ENCODE measurements at places on chromosomes 2 and 18. TPM values are rescaled to one million over a fixed set of nuclear protein-coding genes. Genes with fewer than 3 reads are reported as not detected.

DNA sequence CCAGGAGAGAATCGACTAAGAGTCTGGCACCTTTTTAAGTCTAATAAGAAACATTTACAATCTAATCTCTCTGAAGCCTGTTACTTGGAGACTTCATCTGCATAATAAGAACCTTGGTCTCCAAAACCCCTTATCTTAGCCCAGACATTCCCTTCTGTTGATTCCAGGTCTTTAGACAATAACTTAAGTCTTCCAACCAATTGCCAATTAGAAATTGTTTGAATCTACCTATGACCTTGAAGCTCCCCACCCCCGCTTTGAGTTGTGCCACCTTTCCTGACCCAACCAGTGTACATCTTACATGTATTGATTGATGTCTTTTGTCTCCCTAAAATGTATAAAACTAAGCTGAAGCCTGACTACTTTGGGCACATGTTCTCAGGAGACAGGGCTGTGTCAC lies 49.5 kb upstream of the DTNA start:
- DNase-seq = no peak

DNA sequence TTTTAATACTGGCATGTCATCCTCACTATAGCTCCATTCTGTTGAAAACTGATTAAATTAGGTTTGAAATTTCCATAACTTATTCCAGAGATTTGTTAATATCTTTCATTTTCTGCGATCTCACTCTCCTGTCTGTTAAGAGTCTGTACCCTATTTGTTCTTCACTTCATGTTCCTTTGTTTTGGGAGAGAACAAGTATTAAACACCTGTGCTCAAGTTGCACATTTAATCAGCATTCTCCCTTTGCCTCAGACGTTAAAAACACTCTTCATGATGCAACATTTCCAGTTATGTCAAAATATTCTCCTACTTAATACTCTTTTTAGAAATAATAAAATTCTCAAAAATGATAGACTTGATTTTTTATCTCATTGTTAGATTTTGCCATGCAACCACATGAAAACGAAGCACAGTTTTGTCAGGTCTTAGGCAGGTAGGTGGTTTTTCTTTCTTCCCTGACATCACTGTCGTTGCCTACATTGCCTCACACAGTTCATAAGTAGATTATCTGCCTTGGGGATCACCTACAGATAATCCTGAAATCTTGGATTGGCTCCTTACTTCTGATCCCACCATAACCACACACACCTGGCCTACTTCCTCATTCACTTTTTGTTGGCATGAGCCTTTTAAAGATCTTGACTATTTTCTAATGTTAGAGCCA lies 109.9 kb downstream of the GAREM1 start:
- DNase-seq = no peak

- DNase-seq = no peak
These were observed 337.4 kb downstream of the PTPRM start for GRCh38 chr18:7904529-7904928.

- no peak for DNase-seq
These were observed 54.3 kb upstream of the LPIN2 start for GRCh38 chr18:3067165-3067661.

DNA sequence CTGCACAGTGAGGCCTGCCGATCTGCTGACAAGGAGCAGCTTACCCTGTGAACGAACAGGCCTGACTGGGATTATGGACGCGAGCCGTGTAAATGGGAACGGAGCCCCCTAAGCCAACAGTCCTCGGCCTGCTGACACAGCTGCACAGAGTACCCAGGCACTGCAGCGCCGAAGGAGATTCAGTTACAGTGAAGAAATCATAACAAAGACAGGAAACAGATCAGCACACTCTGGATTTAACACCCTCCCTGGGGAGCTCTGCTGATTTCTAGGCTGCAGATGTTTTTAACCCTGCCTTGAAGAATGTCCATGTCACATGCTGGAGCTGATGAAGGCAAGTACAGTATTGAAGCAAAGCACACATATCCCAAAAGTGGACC lies 43.4 kb downstream of the COLEC12 start:
- DNase-seq = no peak

GRCh38 chr18:23257686-23258565 lies 122.6 kb downstream of the CABLES1 start:
- no peak for DNase-seq

GRCh38 chr2:170969030-170969429 lies 40.0 kb downstream of the GORASP2 start:
- DNase-seq = no peak

GRCh38 chr2:43777306-43777926 lies 3.6 kb downstream of the DYNC2LI1 start:
- DNase-seq = no peak

DNA sequence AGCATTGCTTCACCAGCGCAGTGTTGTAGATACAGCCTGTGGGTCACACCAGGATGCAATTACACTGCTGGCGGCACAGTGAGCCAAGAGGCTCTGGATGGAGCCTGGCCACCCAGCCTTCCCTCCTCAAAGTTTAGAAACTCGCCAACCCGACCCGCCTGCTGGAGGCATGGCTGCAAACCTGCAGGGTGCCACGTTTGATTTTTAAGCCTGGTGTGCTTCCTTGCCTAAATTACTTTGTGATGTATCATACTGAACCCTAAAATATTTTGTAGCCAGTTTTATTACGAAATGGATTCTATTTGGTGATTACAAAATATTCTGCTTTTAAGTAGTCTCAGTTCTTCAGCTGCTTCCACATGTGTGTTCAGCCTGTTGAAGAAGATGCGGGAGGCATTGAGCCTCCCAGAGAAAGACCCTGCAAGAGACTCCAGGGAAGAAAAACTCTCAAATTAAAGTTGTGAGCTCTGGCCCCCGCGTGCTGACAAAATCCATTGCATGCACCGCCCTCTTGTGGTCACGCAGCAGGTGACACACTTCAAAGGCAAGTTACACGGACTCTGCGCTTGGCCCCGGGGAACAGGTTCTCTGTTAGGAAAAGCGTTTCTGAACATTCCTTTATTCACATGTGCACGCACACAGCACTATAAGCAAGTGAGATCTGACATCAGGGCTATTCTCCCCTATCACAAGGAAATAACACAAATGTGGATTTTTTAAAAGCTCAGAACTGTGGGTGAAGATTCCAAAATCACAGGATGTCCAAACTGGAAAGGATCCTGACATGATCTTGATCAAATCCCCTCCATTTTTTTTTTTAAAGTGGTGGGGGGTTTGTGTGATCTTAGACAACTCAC lies 63.0 kb upstream of the TWIST2 start:
- DNase-seq = peak; percentile 73

- DNase-seq = no peak
These were observed 101.2 kb upstream of the FSHR start for GRCh38 chr2:49255409-49255971.

- no peak for DNase-seq
These were observed 16.2 kb downstream of the AQP12A start for GRCh38 chr2:240707821-240708220.

- no peak for DNase-seq
These were observed 88.0 kb downstream of the SS18 start for GRCh38 chr18:26002375-26002910.

GRCh38 chr2:66390811-66391210 lies 44.1 kb upstream of the MEIS1 start:
- no peak for DNase-seq

DNA sequence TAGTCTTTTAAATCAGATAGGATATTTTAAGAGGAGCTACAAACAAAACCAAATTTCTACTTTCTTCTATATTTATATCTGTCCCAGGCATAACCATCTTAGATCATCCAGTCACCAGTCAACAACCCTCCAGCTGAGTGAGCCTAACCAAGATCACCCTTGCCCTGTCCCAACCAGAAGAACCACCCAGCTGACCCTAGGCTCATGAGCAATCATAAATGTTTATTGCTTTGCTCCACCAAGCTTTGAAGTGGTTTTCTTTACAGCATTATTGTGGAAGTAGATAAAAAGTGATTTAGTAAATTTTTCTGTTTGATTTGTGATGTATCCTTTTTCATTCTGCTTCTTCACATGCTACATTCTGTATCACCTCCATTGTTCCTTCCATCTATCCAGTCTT lies 167.2 kb upstream of the PIEZO2 start:
- DNase-seq = no peak

- DNase-seq = no peak
These were observed 73.7 kb downstream of the PXDN start for GRCh38 chr2:1670636-1671035.

DNA sequence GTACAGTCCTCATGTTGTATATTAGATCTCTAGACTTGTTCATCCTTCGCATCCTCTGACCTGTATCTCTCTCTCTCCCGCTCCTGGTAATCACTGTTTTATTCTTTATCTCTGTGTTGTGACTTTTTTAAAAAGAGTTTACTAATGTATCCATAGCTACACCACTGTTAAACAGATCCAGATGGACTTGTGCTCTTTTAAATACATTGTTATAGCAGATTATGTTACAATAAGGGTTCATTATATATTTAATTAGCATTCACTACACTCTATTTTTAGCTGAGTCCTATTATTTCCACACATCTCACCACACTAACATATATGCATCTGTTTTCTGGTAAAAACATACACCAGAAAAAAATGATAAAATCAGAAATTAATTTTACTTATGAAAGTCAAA lies 90.5 kb downstream of the RBM43 start:
- no peak for DNase-seq

- no peak for DNase-seq
These were observed 136.8 kb downstream of the TMEM163 start for GRCh38 chr2:134581877-134582546.

GRCh38 chr2:134276381-134277172 lies 22.7 kb downstream of the MGAT5 start:
- no peak for DNase-seq

GRCh38 chr2:98252038-98252773 lies 94.0 kb upstream of the CNGA3 start:
- DNase-seq = no peak

DNA sequence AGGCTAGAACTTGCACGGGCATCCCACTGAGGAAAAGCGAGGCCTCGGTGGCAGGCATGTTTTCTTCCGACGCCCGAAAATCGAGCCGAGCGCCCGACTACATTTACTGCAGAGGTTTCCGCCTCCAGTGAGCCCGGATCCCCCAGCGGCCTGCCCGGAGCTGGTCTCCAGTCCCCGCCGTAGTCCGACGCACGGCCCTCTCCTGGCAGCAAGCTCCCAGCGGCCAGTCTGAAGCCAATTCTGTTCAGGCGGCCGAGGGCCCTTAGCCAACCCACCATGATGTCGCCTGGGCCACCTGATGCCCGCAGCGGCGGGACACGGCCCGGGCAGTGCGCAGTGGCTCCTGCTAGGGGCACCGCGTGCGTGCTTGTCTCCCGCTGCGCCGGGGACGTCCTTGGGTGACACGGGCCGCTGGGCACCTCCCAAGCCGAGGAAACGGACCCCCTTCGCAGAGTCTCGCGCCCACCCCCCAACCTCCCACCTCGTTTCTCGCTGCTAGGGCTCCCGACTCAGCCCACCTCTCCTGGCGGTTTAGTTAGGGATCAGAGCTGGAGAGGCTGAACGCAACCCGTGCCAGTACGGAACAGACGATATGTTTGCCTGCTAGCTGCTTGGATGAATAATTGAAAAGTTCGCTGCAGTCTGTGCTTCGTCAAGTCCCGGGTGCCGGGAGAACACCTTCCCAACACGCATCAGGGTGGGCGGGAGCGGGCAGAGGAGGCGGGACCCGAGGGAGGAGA lies 5.3 kb downstream of the ONECUT2 start:
- no peak for DNase-seq

GRCh38 chr2:159226059-159226461 lies 60.4 kb downstream of the WDSUB1 start:
- no peak for DNase-seq

- no peak for DNase-seq
These were observed 40.3 kb downstream of the OSBPL6 start for GRCh38 chr2:178234648-178235047.

DNA sequence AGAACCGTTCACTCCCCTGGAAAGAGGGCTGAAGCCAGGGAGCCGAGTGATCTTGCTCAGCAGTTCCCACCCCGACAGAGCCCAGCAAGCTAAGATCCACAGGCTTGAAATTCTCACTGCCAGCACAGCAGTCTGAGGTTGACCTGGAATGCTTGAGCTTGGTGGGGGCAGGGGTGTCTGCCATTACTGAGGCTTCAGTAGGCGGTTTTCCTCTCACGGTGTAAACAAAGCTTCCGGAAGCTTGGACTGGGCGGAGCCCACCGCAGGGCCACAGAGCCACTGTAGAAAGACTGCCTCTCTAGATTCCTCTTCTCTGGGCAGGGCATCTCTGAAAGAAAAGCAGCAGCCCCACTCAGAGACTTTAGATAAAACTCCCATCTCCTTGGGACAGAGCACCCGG lies 180.8 kb downstream of the WDR7 start:
- no peak for DNase-seq

DNA sequence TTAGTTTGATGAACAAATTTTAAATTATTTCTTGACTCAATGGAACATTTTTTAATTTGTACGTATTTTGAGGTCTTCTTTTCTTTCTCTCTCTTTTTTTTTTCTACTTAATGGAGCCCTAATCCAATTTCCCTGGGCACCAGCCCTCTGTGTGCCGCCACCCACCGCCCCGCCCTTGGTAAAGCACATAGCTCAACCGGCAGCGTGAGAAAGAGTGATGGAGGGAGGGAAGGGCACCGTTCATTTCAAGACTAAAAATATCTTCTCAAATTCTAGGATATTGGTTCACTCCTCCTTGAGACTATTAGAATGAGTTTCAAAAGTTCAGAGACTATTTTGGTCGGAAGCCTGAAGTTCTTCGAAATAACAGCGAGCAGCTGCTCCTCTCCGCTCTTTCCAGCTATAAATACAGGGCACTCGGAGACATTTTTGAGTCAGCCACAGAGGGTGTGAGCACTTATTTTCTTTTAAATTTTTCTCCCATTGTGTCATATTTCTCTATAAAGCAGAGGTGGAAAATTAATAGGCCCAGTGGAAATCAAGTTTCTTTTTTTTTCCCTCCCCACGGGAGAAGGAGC lies 731.7 kb upstream of the ID2 start:
- DNase-seq = no peak

- DNase-seq = no peak
These were observed 47.4 kb upstream of the BIN1 start for GRCh38 chr2:127154396-127154795.

DNA sequence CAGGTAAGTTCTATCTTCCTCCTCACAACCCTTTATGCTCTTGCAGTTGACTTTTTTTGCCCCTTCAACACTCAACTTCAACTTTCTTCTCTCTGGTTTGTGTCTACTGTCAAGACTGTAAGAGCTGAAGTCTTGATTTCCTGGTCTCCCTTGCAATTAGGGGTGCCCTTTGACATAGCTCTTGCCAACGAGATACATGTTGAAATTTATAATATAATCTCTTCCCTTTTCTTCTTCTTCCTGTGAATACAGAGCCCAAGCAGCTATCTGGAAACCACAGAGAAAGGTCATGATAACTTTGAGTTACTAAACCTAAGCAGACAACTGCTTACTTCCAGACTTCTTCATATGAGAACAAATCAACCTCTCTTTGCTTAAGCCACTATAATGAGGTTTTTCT lies 163.5 kb downstream of the MC4R start:
- DNase-seq = no peak

- DNase-seq = peak; percentile 59
These were observed 2.8 kb downstream of the PREPL start for GRCh38 chr2:44358503-44358902.

The TMEM182 gene
- 2.2 TPM for total RNA-seq

The MFSD6 gene
- 92.4 TPM for total RNA-seq

The NEB gene
- total RNA-seq = 2.0 TPM

The FAHD2B gene
- 15.2 TPM for total RNA-seq

The CNTNAP5 gene
- total RNA-seq = not detected

The CRYGD gene
- not detected for total RNA-seq

The DCTN1 gene
- 92.2 TPM for total RNA-seq

The BZW1 gene
- total RNA-seq = 309 TPM

Measured in breast epithelium (tissue), 4 donors.